MV-4-11 (cell line): ENCODE measurements at places on chromosomes 6 and 20.

DNA sequence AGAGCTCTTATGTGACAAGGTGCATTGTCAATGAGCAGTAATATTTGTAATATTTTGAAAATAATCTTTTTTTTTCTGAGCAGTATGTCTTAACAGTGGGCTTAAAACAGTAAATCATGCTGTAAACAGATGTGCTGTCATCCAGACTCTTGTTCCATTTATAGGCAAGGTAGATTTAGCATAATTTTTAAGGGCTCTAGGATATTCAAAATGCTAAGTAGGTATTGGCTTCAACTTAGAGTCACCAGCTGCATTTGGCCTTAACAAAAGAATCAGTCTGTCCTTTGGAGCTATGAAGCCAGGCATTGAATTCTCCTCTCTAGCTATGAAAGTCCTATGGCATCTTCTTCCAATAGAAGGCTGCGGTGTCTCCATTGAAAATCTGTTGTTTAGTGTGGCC, 63.7 kb downstream of the ME1 start:
- no peak for DNase-seq

GRCh38 chr6:1226277-1227099, 85.4 kb upstream of the FOXQ1 start:
- no peak for DNase-seq

GRCh38 chr20:39534846-39535245, 572.7 kb downstream of the DHX35 start:
- no peak for DNase-seq

DNA sequence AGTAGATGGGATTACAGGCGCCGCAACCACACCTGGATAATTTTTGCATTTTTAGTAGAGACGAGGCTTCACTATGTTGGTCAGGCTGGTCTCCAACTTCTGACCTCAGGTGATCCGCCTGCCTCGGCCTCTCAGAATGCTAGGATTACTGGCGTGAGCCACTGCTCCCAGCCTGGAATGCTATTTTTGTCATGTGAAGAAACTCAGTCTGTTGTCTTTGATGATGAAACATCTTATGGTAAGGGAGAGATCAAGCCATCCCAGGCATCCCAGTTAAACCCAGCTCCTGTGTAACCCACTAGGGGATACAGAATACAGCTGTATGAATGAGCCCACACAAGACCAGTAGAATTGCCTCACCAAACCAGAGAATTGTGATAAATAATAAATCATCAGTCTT, 83.6 kb upstream of the RBM24 start:
- peak; percentile 41 for DNase-seq
